ENCODE measurements at places on chromosomes 5 and 9. TPM values are rescaled to one million over a fixed set of nuclear protein-coding genes. Genes with fewer than 3 reads are reported as not detected.
A peak's percentile ranks its signal among the peaks of the same experiment; 100 is the strongest.

GRCh38 chr5:102863058-102863457 lies 108.0 kb downstream of the PAM start:
- peaks cover 10% of the 10 kb centered on the region for H3K27me3 ChIP-seq
- no peaks in the 10 kb centered on the region for H3K36me3 ChIP-seq
- no peak overlapping the region for H3K4me3 ChIP-seq
- H3K27ac ChIP-seq: no peak overlapping the region
- peaks cover 5% of the 10 kb centered on the region for H3K4me1 ChIP-seq

DNA sequence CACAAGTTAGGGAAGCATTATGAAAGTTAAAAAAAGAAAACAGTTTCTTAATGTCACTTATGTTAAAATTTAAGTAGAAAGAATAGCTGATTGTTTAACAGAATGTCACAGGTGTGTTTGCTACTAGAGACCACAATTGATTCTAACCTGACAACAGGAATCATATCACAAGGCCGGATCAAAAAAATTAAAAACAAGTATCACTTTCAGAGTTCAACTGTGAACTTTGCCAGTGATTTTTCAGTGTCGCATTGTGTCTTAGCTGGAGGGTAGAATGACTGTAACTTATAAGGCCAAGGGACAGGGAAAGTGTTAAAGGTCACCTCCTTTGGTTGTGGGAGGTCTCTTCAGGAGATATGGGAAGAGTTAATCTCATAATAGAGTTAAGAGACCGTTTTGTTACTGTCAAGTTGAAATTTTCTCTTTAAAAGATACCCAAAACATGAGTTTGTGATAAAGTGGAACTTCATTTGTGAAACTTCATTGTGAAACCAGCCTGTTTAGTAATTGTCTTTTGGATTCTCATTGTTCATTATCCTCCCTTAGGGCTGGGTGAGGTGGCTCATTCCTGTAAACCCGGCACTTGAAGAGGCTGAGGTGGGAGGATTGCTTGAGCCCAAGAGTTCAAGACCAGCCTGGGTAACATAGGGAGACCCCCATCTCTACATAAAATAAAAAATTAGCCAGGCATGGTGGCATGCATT lies 40.9 kb downstream of the CPEB4 start:
- H3K4me3 ChIP-seq: no peak overlapping the region
- no peak overlapping the region for H3K27ac ChIP-seq
- no peaks in the 10 kb centered on the region for H3K36me3 ChIP-seq
- H3K27me3 ChIP-seq: no peaks in the 10 kb centered on the region
- H3K4me1 ChIP-seq: peaks cover 39% of the 10 kb centered on the region
- DNase-seq: no peak

DNA sequence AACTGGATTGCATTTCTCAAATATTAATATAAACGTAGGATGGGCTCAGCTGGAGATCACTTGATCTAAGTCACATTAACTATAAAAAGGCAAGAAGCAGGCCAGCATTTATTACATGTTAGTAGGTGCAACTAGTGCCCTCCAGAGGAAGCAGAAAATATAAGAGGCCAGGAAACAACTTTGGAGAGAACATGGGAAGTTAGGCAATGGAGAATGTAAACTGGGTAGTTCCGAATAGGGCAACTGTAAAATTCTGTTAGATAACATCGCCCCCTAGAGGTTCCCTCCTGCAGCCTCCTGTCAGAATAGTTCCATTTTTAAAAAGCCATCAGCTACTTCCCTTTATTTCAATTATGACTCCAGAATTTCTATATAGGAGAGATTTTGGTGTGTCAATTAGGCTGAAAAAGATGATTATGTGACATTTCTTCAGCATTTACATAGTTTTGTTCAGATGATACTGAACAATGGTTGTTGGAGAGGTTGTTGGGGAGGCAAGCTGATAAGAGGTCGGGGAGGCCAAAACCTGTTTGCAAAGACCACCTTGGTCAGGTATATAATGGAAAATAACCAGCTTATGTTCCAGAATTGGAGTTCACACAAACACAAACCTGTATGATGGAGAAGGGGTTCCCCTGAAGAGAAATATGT lies 22.4 kb downstream of the CCL28 start:
- H3K4me3 ChIP-seq: no peak overlapping the region
- no peaks in the 10 kb centered on the region for H3K4me1 ChIP-seq
- peaks cover 10% of the 10 kb centered on the region for H3K36me3 ChIP-seq
- H3K27ac ChIP-seq: no peak overlapping the region

- H3K4me3 ChIP-seq: no peak overlapping the region
- peak overlapping the region; percentile 74 for H3K27ac ChIP-seq
- no peaks in the 10 kb centered on the region for H3K27me3 ChIP-seq
- no peak for DNase-seq
These were observed 254.9 kb downstream of the FANCC start for GRCh38 chr9:95062596-95063065.

DNA sequence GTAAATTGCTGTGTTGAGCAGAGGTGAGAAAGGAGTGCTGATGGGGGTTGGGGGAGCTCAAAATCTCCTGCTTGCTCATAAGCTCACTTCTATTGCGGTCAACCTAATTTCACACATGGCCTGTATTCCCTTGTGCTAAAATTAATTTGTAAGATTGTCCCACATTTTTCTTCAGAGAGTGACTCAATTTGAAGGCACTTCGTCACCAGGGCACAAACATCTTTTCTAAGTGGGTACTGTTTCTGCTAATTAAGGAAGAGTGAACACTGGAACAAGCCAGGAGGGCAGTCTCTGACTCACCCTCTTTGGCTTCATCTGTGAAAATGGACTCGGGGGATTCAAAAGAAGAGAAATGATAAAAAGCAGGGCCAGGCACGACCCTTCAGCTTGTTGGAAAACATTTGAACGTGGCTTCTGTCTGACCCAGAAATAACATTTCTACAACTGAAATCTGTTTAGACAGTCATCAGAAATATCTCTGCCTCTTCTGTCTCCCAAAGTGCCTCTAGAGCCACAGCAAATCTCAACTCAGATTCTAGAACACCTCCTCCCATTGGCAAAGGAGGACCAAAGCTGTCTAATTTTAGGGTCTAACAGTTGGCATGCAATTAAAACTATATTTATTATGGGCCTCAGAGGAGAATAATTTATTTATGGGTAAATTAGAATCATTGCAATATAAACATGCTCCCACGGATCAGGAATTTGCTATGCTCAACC lies 49.8 kb downstream of the FEM1C start:
- no peaks in the 10 kb centered on the region for H3K27me3 ChIP-seq
- H3K27ac ChIP-seq: no peak overlapping the region
- H3K4me1 ChIP-seq: no peaks in the 10 kb centered on the region
- no peak overlapping the region for H3K4me3 ChIP-seq
- no peak for DNase-seq

DNA sequence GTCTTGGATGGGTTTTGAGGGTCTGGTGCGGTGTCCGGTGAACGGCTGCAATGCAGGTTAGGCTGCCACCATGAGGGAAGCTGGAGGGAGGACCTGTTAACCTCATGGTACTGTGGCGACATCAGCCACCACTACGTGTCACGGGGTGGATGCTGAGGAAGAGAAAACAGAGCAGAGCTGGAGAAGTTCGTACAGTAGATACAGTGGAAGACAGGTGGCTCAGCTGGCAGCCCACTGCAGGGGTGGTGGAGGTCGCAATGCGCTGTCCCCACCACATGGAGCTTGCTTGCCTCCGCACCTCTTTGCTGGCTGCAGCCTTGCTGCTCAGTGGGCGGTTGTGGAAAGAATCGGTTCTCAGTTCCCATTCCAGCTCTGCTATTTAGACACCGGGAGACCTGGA lies 2.8 kb downstream of the DCANP1 start:
- DNase-seq: no peak
- no peaks in the 10 kb centered on the region for H3K36me3 ChIP-seq
- H3K4me1 ChIP-seq: no peaks in the 10 kb centered on the region

DNA sequence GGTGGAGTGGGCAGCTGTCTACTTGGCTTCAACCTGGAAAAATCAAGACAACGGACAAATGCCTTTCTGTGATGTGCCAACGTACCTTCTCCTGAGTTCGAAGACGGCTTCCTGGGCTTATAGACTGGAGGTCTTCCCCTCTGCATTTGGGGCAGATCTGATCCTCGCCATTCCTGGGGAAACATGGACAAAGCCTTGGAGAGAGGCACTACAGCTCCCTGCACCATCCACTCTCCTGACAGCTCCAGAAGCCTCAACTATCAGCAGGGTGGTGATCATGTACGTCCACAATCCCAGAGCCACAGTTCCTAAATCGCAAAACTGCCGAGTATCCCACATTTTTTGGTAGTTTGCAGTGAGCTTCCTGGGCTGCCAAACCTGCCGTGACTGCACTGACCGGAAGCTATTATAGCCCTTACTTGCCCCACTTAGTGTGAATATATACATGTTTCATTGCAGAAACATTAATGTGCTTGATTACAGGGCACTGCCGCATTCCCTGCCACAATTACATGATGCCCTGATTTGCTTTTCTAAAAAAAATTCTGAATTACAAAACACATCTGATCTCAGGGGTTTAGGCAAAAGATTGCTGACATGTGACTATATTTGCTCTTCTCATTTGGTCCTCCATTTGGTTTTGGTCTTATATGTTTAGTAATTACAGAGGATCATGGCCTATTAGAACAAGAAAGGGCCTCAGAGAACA lies 2.8 kb downstream of the TRAF1 start:
- peaks cover 10% of the 10 kb centered on the region for H3K4me1 ChIP-seq
- H3K36me3 ChIP-seq: no peaks in the 10 kb centered on the region
- peak; percentile 0 for DNase-seq
- no peaks in the 10 kb centered on the region for H3K27me3 ChIP-seq
- no peak overlapping the region for H3K4me3 ChIP-seq
- peak overlapping the region; percentile 20 for H3K27ac ChIP-seq

DNA sequence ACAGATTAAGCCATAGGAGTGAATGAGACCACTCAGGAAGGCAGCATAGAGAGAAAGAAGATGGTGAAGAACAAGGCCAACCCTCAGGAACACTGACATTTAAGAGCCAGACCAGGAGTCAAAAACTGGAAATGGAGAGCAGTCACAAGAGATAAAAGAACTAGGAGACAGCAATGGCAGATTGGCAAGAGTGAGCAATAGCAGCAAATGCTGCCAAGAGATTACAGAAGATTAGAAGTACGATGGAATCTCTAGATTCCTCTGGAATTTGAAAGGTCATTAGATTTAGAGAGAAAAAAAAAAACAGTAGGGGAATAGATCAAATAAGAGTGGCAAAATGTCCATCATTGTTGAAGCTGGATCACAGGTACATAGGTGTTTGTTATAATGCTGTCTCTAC lies 73.4 kb upstream of the SLC44A1 start:
- H3K27ac ChIP-seq: no peak overlapping the region
- H3K4me1 ChIP-seq: no peaks in the 10 kb centered on the region
- no peak overlapping the region for H3K4me3 ChIP-seq
- no peaks in the 10 kb centered on the region for H3K36me3 ChIP-seq

- no peaks in the 10 kb centered on the region for H3K27me3 ChIP-seq
- DNase-seq: no peak
- H3K4me3 ChIP-seq: no peak overlapping the region
- H3K4me1 ChIP-seq: no peaks in the 10 kb centered on the region
- peak overlapping the region; percentile 43 for H3K27ac ChIP-seq
- no peaks in the 10 kb centered on the region for H3K36me3 ChIP-seq
These were observed 704 bp upstream of the IL33 start for GRCh38 chr9:6214903-6215302.

DNA sequence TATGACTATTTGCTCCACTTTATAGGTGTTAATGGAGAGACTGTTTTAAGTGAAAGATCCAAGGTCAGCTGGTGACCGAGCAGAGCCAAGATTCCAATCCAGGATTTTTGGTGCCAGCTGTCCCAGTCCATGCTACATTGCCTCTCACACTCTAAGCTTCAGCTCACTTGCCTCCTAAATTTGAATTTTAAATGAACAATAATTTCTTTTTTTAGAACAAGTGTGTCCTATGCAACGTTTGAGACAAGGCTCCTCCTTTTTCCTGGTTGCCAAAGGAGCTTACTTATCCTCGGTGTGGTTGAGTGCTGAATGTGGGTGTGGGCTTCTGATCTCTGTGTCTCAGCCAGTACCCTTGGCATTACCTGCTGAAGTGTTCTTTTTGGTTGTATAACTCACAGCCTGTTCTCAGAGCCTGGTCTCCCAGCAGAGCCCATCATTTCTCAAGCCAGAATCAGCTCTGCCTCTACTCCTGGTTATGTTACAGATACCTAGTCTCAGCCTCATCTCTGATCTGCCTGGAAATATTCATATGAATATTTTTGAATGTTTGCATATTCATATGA lies 4.0 kb upstream of the PRRC1 start:
- H3K27me3 ChIP-seq: no peaks in the 10 kb centered on the region
- no peak overlapping the region for H3K4me3 ChIP-seq
- H3K27ac ChIP-seq: no peak overlapping the region
- DNase-seq: no peak
- H3K36me3 ChIP-seq: no peaks in the 10 kb centered on the region

DNA sequence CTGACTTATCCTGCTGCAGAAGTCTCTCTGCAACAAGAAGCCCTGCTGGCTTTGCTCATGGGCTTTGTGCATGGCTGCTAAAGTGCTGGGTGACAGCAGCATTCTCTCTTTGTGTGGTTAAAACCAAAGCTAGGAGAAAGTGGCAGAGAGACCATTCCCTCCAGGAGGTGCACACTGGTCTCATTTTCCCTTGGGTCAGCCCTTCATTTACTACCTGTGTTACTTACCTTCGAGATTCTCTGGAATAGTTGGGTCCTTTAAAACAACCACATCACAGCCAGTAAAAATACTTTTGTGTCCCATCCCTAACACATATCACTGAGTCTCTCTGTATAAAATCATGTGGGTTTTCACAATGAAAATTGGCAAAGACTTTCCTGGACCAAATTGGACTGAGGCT lies 315.5 kb downstream of the IRX1 start:
- H3K27me3 ChIP-seq: no peaks in the 10 kb centered on the region
- H3K36me3 ChIP-seq: no peaks in the 10 kb centered on the region
- no peak overlapping the region for H3K4me3 ChIP-seq
- H3K4me1 ChIP-seq: no peaks in the 10 kb centered on the region
- DNase-seq: no peak
- H3K27ac ChIP-seq: no peak overlapping the region

- DNase-seq: no peak
- no peaks in the 10 kb centered on the region for H3K4me1 ChIP-seq
- H3K4me3 ChIP-seq: no peak overlapping the region
These were observed 159.8 kb upstream of the PHYKPL start for GRCh38 chr5:178392386-178392785.

- H3K27ac ChIP-seq: no peak overlapping the region
- no peaks in the 10 kb centered on the region for H3K36me3 ChIP-seq
- H3K4me1 ChIP-seq: no peaks in the 10 kb centered on the region
These were observed 136.3 kb upstream of the RASEF start for GRCh38 chr9:83199240-83199639.

- DNase-seq: no peak
- no peaks in the 10 kb centered on the region for H3K36me3 ChIP-seq
- H3K4me3 ChIP-seq: no peak overlapping the region
- H3K4me1 ChIP-seq: no peaks in the 10 kb centered on the region
These were observed 41.9 kb downstream of the TJP2 start for GRCh38 chr9:69215774-69216485.

The NME5 gene
- not detected for total RNA-seq

The ITGA2 gene
- 9.5 TPM for total RNA-seq

The SLCO4C1 gene
- 13.5 TPM for total RNA-seq

The USP20 gene
- 22.4 TPM for total RNA-seq

The HAVCR2 gene
- 6.7 TPM for total RNA-seq

The TAF1L gene
- total RNA-seq: not detected

The CLIC3 gene
- total RNA-seq: 3.8 TPM

The SLCO6A1 gene
- total RNA-seq: not detected

The F2R gene
- total RNA-seq: 0.75 TPM
